Activated CD4-positive, alpha-beta memory T cell treated with anti-CD3 and anti-CD28 coated beads for 36 hours (primary cell): ENCODE measurements at places on chromosomes 13 and 19.

- no peak for DNase-seq
Observed at GRCh38 chr13:113448545-113448884, 4.8 kb downstream of the ADPRHL1 start.

- peak; percentile 34 for DNase-seq
Observed at GRCh38 chr19:56333506-56333905, 18.9 kb upstream of the ZSCAN5A start.

DNA sequence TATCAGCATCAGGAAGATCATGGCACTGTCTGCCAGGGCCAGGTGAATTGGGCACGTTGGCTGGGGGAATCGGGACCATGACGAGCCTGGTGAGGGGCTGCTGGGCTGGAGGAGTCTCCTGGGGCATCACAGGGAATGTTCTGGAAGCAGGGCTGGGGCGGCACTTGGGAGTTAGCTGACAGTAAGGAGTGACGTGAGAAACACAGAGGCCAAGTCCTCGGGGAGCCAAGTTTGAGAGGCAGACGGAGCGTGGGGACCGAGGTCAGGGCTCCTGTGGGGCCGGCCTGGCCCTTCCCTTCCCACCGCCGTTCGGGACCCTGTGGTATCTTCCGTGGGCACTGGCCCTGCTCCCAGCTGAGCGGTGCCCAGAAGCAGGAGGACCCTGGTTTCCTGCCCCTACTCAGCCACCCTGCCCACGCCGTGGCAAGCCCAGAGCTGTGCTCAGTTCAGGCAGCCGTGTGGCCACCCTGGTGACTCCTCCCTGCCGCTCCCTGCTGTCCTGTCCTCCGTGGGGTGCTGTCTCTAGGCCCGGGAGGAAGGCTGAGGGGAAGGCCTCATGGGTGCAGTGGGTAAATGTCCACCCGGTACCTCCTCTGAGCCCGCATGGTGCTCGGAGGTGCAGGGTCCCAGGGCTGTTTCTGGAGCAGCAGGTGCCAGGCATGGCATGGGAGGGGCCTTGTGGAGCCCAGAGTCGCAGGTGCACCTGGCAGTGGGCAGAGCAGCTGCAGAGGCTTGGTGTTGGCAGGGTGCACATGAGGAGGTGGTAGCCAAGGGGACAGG is 25.2 kb downstream of the CRTC1 start:
- DNase-seq: no peak

- no peak for DNase-seq
Observed at GRCh38 chr19:47726467-47726866, 13.2 kb downstream of the EHD2 start.

DNA sequence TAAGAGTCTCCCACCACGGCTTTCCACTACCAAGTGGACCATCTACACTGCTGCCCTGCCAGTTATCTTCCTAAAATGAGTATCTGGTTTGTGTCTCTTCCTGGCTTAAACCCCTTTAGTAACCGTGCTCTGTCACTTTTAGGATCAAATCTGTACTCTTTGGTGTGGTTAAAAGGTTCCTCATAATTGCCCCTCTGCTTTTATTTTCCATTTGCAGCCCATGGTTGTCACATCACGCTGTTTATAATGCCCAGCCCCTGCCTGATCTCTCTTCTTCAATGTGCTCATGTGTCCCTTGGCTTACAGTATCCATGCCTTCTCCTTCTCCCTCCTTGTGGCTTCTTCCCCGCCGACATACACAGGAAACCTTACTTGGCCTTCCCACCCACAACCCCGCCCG is 100.1 kb downstream of the DGKH start:
- DNase-seq: no peak

DNA sequence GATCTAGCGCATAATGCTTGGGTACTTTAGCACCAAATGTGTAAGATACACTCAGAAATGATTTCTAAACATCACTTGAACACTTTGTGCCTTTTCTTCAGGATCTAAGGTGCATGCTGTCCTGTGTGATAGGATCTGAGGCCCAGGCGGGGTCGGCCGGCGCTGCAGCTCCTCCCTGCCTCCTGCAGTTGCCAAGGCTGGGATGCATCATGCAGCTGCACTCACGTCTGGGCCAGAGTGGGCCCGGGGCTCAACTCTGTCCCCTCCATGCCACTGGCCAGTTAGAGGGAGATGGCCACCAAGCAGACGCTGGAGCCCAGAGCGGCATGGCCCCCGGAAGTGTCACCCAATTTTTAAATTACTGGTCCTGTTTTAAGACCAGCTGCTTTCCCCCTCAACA is 29.3 kb upstream of the CD33 start:
- no peak for DNase-seq

- DNase-seq: no peak
Observed at GRCh38 chr13:49502954-49503353, 7.2 kb downstream of the PHF11 start.
